ENCODE measurements at places on chromosomes 11 and 22.

DNA sequence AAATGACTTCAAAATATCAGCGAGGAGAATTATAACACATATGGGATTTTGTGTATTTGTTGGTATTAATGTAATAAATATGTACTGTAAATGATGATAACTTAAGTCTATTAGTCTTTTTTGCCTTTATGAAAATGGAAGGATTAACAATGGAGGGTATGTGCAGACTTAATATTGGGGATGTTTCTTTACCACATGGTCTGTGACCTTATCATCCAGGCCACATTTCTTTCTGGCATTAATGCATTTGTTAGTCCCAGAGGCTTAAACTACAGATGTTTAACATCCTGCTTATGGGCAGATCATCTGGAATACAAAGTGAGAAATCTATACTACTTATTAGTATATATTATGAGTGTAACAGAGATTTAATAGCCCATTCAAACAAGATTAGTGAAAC, 64.6 kb downstream of the SOX6 start:
- DNase-seq: no peak

DNA sequence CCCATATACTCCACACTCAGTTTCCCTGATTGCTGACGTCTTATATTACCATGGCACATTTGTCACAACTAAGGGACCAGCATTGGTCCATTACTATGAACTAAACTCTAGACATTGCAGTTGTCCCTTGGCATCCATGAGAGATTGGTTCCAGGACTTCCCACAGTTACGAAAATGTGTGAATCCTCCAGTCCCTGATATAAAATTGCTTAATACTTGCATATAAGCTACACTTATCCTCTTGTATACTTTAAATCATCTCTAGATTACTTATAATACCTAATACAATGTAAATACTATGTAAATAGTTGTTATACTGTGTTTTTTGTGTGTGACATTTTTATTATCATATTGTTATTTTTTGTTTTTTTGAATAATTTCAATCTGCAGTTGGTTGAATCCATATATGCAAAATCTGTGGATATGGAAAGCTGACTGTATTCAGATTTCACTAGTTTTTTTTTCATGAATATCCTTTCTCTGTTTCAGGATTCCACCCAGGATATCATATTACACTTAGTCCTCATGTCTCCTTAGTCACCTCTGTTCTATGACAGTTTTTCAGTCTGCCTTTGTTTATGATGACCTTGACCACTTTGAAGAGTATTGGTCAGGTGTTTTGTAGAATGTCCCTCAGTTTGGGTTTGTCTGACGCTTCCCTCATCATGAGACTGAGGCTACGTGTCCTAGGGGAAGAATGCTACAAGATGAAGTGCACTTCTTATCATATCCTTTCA, 55.3 kb downstream of the INSC start:
- no peak for DNase-seq

DNA sequence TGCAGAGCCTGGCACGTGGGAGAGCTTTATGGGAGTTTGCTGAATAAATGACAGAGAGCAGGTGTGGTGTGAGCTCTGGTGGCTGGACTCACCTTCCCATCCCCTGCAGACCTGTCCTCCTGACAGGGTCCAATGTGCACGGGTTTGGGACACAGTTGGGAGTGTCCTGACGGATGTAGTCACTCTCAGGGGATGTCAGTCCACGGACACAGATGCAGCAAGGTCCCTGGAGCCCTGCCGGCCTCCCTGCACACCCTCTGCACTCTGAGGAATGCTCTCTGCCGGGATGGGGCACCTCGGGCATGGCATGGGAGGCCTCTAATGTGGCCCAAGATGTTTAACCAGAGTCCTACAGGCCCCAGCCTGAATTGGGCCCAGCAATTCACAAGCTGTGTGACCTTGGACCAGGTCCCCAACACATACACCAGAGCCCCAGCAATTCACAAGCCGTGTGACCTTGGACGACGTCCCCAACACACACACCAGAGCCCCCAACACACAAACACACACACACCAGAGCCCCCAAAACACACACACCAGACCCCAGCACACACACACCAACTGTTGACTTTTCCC, 30.0 kb upstream of the RFPL3 start:
- DNase-seq: no peak

GRCh38 chr11:72472765-72473164, 38.4 kb upstream of the CLPB start:
- no peak for DNase-seq

- no peak for DNase-seq
These were observed 7.2 kb downstream of the AHNAK start for GRCh38 chr11:62539238-62539925.

GRCh38 chr11:103067118-103067517, 24.8 kb downstream of the DCUN1D5 start:
- DNase-seq: no peak

DNA sequence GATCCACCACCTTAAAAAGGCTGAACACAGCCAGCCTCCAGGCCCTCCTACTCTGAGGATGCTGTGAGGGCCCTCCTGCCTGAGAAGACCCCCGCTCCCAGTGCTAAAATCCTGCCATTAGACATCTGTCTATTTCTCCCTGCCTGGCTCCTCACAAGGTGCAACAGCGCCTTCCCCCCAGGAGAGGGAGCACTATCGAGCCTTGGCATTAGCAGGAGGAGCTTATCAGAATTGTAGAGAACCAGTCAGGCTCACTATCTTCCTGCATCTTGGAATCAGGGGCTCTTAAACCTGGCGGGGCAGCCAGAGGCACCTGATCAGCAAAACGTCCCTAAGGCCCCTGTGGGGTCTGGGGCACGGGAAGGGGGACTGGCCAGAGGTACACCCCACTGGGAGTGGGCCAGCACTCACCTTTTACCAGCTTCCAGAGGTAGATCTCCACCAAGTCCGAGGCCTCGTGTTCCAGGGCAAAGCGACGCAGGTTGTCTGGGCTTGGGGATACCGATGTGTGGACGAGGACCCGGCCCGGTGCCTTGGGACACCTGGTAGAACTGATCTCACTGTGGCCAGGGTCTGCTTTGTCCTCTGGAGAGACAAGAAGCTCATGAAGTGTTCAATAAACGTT, 28.7 kb downstream of the CHRDL2 start:
- peak; percentile 30 for DNase-seq

GRCh38 chr11:36314434-36314767, 18.3 kb downstream of the PRR5L start:
- no peak for DNase-seq

- DNase-seq: no peak
These were observed 4.8 kb downstream of the FERMT3 start for GRCh38 chr11:64211181-64211872.

- DNase-seq: no peak
These were observed 25.7 kb downstream of the GLB1L2 start for GRCh38 chr11:134357545-134357839.

GRCh38 chr11:67273260-67273990, 7.2 kb downstream of the GRK2 start:
- no peak for DNase-seq

GRCh38 chr22:43996170-43996980, 27.7 kb upstream of the PARVB start:
- DNase-seq: peak; percentile 68

GRCh38 chr11:113334183-113334582, 19.8 kb downstream of the TTC12 start:
- no peak for DNase-seq

- no peak for DNase-seq
These were observed 73.2 kb upstream of the BLID start for GRCh38 chr11:122189229-122189628.

DNA sequence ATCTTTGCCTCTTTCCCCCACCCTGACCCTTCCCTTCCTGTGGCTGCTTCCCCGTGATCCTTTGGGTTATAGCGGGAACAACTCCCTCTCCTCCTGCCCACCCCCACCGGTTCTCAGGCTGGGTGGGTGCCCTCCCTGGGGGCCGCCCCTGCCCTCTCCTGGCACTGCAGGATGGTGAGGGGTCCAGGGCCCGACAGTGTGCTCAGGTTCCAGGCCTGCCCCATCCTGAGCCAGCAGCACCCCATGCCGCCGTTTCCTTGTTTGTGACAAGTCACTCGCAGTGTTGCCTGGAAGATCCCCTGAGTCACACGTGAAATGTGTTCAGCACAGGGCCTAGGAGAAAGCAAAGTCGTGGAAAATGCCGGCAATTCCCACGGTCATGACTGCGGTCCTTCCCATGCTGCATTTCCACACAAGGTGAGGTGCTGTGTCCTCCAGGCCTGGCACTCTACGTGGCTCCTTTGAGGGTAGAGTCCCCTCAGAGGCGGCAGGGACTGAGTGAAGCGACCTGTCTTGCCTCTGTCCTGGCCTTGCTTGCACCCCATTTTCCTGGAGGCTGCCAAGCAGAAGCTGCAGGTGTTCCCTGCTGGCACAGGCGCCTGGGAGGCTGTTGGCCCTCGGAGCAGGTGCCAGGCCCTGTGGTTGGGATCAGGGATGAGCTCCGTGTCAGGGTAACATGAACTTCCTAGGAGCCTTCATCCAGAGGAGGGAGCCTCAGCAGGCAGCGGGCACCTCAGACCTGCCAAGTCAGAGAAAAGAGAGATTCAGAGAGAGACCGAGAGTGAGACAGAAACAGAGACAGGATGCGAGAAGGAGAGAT, 80.5 kb upstream of the LINC01488 start:
- no peak for DNase-seq

- no peak for DNase-seq
These were observed 375.9 kb downstream of the GUCY1A2 start for GRCh38 chr11:106642331-106642730.

DNA sequence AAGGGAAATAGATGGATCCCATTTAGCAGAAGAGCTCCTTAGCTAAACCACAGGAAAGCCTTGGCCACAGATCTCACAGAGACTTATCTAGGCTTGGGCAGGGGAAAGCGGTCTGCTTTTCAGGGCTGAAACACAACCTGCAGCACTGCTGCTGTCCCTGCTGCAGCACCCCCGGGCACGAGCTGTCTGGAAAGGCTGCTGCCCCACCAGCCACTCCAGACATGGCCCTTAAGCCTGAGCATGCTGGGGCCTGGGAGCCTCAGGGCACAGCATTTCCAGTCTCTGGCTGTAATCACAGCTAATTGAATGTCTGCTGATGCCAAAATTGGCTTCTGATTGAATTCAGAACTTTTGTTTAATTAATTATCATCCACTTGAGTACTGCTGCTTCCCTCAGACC, 115.0 kb downstream of the TMPRSS5 start:
- no peak for DNase-seq

- no peak for DNase-seq
These were observed 11.2 kb upstream of the LINC01488 start for GRCh38 chr11:69470301-69470700.

DNA sequence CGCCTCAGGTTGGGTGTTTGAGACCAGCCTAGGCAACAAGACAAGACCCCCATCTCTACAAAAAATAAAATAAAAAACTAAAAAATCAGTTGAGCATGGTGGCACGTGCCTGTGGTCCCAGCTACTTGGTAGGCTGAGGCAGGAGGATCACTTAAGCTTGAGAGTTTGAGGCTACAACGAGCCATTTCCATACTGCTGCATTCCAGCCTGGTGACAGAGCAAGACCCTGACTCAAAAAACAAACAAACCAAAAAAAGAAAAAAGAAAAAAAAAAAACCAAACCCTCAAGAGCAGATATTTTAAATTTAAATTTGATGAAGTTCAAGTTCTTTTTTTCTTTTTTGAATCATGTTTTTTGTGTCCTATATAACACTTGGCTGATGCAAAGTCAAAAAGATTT, 7.2 kb upstream of the CCDC83 start:
- no peak for DNase-seq

- DNase-seq: no peak
These were observed 7.1 kb upstream of the VWA5A start for GRCh38 chr11:124108156-124108555.

GRCh38 chr11:35103366-35104208, 35.4 kb upstream of the CD44 start:
- DNase-seq: no peak

DNA sequence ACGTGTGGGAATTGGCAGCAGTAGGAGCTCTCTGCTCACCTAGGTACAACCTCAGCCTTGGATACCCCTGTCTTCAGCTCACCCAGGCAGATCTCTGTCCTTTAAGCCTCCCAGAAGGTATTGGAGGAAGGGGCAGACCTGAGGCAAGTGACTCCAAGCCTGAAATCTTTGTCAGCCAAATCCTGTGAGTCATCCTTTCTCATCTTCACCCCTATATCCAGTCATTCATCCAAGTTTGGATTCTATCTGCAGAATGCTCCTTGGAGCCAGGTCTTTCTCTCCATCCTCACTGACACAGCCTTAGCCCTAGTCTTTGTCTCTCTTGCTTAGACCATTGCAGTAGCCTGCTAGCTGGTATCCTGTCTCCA, 10.4 kb upstream of the THY1 start:
- DNase-seq: no peak

DNA sequence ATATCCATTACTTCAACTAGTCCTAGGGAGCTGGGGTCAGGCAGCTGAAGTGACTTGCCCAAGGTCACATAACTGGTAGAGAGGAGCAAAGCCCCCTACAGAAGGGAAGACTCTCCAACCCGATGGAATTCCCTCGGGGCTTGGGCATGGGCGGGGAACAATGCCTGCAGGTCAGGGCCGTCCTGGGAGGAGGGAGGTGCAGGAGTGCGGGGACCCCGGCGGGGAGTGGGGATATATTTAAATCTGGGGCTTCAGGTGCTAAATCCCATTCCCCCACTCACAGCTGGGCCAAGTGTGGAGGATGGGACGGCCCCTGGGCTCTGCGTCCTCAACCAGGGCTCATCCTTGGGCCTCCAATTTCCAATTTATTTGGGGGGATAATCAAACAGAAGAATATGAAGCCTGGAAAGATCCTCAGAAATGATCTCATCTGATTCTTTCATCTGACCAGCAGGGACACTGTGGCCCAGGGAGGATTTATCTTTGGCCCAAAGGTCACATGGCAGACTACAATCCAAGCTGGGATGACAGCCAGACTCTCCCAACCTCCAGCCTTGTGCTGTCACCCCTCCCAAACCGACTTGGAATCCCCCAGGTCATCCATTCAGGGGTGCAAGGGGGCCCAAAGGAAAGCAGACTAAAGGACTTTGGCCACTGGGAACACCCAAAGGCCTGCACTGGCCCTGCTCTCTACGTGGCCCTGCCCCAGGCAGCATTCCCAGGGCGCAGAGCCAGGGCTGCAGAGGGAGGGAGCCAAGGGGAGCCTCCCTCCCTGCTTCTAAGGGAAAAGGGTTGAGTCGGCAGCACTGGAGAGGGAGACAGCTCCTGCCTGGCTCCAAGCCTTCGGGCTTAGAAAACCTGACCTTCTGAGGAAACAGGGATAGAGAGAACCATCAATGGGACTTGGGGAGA, 8.7 kb upstream of the C1QTNF6 start:
- no peak for DNase-seq

DNA sequence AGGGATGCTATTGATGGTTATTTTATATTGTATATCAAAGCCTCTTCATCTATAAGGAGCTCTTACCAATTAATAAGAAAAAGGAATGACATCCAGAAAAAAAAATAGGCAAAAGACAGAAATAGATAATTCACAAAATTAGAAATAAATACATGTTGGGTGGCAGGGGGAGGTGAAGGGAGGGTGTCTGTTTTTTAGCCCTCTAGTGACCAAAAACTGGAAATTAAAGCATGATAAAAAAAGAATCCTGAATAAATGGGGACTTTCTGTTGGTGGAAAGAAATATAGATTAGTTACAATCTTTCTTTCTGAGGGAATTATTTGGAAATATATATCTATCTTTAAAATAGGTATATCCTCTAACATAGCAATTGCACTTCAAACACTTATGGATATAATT, 42.0 kb upstream of the TTC36 start:
- no peak for DNase-seq
